Lower leg skin (tissue), 4 donors: ENCODE measurements at places on chromosomes 2 and 18.
A peak's percentile ranks its signal among the peaks of the same experiment; 100 is the strongest.

DNA sequence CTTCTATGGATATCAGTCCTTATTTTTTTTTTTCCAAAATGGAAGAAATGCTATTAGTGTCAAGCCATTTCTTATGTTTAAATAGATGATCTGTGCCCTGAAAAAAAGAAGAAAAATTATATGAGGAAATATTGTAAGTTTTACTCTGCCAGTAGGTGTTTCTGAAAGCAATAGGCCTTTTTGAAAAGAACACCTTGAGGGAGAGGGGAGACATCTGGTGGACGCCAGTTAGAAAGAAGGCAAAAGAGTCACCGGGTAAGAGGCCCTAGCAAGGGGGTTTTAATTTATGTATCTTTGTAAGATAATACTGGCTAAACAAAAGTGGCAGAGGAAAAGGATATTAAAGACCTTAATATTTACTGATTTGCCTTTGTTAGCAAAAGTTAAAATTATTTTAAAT is 56.1 kb downstream of the DYNAP start:
- DNase-seq = no peak

GRCh38 chr2:192023006-192023405 is 171.7 kb downstream of the TMEFF2 start:
- DNase-seq = no peak

DNA sequence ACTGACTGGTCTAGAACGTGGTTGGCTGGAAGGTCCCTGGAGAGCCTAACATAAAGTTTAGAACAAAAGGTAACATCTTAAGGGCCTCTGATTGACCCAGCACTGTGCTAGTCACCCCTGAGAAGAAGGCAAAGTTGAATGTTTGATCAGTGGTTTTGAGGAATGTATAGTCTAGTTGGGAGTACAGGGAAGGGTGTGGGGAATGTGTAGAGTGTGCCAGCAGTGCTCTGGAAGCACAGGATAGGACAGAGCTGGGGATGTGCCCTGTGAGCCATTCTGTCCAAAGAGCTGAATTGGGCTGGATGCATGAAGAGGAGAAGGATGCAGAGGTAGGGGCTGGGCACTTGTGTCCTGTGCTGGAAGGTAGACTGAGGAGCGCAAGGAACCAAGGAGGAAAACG is 41.0 kb upstream of the DOCK10 start:
- no peak for DNase-seq

GRCh38 chr18:23225503-23225902 is 90.2 kb downstream of the CABLES1 start:
- DNase-seq = peak; percentile 59

DNA sequence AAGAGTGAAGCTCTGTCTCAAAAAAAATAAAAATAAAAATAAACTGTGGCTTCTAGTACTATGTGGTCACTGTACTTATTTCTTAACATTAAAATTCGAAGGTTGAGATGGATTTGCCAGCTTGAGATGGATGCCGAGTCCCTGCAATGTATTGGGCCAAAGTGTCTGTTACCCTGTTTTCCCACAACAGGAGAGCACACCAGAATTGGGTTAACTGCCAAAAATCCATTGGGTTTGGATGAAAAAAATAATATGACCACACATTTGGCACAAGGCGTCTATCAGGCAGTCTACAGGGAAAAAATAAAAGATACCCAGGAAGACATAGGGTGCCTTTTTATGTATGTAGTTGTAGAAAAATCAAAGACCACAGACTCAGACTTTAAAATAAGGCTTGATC is 19.2 kb upstream of the MAPRE3 start:
- DNase-seq = no peak

DNA sequence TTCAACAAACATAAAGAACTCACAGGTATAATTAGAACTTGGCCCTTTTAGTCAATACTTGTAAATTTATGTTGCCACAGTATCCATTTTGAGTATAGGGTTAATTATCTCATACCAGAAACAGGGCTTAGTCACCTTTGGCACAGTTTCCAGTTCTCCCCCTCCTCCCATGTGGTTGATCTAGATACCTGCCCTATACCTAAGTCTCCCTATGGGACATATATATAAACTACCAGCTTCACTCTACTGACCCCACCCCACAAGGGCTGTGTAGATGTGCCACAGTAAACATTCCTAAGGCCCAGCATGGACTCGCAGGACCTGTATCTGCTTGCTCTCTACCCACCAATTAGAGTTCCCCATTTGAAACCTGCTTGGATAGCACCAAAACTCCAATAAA is 371.7 kb upstream of the RND3 start:
- no peak for DNase-seq

GRCh38 chr2:56001947-56002346 is 78.4 kb upstream of the EFEMP1 start:
- DNase-seq = no peak

DNA sequence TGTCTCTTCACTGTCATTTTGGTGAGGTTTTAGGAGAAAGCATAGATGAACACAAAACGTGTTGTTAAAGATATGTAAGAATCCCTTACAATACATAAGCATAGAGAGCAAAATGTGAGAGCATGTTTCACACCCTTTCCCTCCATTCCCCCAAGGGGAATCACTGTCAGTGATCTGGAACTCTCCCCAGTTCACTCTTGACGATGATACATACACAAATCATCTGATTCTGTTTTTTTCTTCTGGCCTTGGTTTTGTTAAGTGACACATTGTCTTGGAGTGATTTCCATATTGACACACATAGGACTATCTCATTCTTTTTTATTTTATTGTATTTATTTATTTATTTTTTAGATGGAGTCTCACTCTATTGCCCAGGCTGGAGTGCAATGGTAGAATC is 53.7 kb upstream of the TANC1 start:
- no peak for DNase-seq

DNA sequence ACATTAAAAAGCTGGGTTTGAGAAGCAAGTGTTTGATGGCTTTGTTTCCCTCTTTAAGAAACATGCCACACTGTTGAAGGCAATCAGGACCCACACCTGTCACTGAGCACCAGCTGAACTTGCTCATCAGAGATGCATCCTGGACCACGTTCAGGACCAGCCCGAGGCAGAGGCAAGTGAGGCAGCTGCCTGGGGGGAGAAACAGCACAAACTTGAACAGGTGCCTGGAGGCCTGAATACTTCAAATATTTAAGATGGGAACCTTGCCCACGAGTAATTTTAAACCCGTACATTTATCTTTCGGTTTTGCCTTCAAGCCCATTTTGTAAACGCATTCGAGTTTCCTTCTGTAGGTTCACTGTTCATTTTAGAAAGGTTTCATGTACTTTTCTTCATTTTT is 421.3 kb downstream of the NYAP2 start:
- DNase-seq = no peak

DNA sequence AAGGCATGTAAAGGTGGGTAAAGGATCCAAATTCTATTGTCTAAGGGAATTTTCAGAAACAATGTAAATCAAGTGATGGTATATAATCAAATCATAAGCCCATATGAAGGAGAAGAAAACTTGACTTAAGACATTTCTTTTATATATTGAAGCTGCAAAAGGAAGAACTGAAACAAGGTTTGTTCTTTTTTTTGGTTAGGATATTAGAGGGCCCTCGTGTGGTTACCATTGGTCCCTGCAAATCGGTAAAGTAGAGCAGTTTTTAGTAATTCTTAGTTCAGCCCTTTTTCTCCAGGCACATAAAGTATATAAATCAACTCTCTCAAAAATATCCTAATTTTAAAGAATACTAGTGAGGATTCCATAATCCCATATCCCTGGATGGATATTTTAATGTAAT is 105.6 kb upstream of the STK17B start:
- DNase-seq = no peak

DNA sequence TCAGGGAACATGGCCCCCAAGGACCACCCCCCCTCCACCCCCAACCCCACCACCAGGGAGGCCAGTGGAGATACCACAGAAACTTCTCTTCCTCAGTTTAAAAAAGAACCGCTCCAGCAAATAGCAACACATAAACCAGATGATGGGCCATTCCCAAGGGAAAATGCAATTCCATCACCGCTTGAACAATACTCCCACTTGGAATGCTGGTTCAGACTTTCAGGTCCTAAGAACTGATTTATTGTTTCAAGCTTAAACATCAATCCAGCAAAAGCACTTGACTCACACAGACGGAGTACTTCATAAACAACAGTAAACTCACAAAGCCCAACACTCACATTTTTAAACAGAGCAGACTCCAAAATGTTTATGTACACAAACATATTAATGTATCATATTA is 6.9 kb downstream of the HDAC4 start:
- no peak for DNase-seq

DNA sequence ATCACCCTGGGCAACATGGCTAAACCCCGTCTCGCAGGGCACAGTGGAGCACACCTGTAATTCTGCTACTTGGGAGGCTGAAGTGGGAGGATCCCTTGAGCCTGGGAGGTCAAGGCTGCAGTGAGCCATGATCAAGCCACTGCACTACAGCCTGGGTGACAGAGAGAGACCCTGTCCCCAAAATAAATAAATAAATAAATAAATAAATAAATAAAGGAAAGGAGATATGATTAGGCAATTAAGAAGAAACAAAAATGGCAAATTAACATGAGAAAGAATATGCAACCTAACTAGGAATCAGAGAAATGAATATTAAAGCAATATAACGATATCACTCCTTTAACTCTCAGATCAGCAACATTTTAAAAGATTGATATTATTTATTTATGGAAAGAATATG is 92.3 kb downstream of the C1D start:
- no peak for DNase-seq

GRCh38 chr2:204452464-204453023 is 92.7 kb upstream of the PARD3B start:
- DNase-seq = peak; percentile 29

GRCh38 chr2:166184789-166185188 is 57.0 kb upstream of the SCN1A start:
- DNase-seq = no peak

DNA sequence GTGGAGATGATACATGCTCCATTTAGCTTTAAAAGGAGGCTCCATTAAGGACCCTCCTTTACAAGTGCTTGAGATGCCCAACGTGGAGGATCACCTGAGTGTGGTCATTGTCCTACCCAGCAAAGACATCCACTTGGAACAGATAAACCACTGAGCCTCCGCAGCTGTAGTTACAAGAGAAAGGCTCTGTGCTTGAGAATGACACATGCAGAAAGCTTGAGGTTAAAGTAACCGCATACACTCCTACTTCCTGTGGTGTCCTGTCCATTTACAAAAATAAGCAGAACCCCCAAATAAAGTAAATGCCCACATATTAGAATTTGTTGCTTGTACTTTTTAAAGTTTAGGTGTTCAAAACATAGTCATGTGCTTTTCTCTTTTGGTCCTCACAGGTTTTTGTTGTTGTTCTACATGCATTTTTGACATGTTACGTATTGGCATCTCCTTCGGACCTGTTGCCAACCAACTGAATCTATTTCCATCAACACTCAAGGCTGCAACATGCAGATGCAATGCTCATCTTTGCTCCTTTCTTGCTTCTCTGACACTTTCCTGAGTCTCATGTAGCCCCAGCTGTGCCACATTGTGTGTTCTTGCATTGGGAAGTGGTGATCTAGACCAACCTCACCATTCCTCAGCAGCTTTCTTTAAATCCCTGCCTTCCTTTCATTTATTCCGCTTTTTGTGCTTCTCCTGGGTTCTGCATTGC is 56.0 kb downstream of the SERPINB7 start:
- no peak for DNase-seq

- DNase-seq = no peak
Measured at GRCh38 chr18:74869904-74870863, 272.5 kb downstream of the ZNF407 start.

GRCh38 chr2:40466935-40467572 is 15.2 kb upstream of the SLC8A1 start:
- DNase-seq = no peak

GRCh38 chr2:20016346-20016745 is 3.9 kb upstream of the MATN3 start:
- DNase-seq = no peak

DNA sequence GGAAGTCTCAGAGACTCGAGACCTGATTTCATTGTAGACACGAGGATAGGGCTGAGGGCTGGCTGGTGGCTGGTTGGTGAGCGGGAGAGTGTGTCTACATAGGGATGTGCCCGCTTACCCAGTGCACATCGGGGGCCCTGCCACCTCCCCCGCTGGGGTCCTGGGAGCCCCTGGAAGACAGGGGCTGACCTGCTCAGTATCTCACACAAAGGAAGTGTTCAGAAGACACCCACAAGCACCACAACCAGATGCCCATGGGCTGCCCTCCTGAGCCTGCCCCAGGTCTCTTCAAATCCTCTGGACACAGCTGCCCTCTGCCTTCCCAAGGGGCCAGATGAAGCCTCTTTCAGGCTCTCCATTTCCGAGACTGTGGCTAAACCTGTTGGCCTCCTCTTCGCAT is 43.1 kb downstream of the MYCN start:
- DNase-seq = no peak

GRCh38 chr18:3671176-3671575 is 221.2 kb downstream of the TGIF1 start:
- no peak for DNase-seq

DNA sequence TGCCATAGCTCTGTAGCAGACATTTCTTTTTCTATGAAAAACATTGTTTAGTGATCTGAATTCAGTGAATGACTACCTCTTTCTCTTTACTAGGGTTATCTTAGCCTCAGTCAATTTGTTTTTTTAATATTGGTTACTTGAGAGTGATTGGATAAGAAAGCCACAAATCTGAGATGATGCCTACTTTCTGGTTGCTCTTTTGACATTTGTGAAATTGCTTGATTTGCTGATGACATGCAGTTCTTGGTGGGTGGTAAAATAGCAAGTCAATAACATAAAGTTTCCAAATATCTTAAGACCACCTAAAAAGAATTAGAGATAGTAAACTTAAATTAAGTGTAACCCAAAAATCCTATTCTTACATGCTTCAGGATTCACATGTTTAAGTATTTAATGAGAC is 199.5 kb upstream of the STON1 start:
- no peak for DNase-seq

DNA sequence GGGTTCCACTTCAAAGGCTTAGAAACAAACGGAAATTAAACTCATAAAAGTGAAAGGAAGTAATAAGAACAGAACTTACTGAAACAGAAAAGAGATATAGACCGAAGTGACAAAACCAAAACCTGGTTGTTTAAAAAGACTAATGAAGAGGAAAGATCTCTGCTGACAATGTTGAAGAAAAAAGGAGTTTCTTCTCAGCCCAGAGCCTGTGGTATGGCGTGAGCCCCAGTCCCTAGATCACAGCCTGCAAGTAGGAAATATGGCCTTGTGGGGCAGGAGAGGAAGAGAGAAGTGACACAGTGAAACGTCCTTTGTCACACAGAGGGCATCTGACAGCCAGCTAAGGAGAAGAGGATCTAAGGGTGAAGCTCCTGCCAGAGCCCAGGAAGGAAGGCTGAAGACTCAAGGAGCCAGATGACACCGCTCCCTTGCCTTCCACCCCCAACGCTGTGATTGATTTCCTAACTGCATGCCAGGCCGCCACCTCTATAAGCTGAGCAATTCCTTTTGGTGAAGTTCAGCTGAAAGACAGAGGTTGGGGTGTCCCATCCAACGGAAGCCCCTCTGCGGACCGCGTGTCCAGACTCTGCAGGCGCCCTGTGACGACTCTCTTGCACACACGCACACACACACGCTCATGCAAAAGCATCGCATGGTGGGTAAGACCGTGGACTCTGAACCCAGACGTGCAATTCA is 141.1 kb downstream of the HDAC4 start:
- peak; percentile 67 for DNase-seq
